ENCODE measurements at places on chromosomes 7 and 10.

DNA sequence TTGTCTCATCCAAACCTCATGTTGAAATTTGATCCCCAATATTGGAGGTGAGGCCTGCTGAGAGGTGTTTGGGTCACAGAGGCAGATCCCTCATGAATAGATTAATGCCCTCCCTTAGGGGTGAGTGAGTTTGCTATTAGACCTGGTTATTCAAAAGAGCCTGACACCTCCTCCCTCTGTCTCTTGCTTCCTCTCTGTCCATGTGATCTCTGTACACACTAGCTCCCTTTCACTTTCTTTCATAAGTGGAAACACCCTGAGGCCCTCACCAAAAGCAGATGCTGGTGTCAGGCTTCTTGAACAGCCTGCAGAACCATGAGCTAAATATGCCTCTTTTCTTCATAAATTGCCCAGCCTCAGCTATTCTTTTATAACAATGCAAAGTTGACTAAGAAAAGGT, 447.1 kb downstream of the MDFIC start:
- no peak for DNase-seq

DNA sequence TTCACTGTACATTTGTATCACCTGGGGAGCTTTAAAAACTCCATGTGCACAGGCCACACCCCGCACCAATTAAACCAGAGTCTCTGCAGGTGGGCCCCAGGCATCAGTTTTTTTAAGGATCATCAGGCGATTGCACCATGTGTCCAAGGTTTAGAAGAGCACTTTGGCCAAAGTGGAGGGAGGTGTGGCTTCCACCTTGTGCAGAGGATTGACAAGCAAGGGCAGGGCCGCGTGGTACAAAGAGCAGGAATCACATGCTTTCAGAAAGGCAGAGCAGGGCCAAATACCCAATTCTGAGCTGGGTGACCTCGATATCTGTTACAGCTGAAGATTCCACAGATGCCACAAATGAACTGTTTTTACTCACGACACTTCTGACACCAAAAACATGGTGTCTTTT, 52.4 kb downstream of the NOC3L start:
- no peak for DNase-seq

- no peak for DNase-seq
Observed at GRCh38 chr10:5465976-5466450, 33.4 kb downstream of the CALML5 start.

- no peak for DNase-seq
Observed at GRCh38 chr10:128873411-128874054, 593.5 kb upstream of the MGMT start.
